ENCODE measurements at places on chromosomes 1 and 21. TPM values are rescaled to one million over a fixed set of nuclear protein-coding genes. Genes with fewer than 3 reads are reported as not detected.

The TGFB2 gene
- total RNA-seq = 53.7 TPM

The MCL1 gene
- total RNA-seq = 293 TPM

The USP33 gene
- total RNA-seq = 171 TPM

The TSPEAR gene
- 0.43 TPM for total RNA-seq

The FUCA1 gene
- 31.2 TPM for total RNA-seq

The TNFRSF18 gene
- total RNA-seq = 2.7 TPM

The CITED4 gene
- total RNA-seq = 7.4 TPM

The WNT3A gene
- 3.1 TPM for total RNA-seq

The SCYL3 gene
- total RNA-seq = 16.0 TPM

Data from lung (tissue), 17 donors.